Stimulated activated CD4-positive, alpha-beta T cell treated with anti-CD3 and anti-CD28 coated beads, Interleukin-12 subunit alpha, Interleukin-12 subunit beta, amount 100 ng/mL, for 4 hours (primary cell): ENCODE measurements at places on chromosomes 16 and 17.

GRCh38 chr16:89026121-89026612 is 49.2 kb upstream of the CBFA2T3 start:
- DNase-seq: peak; percentile 25

- no peak for DNase-seq
These were observed 13.3 kb upstream of the CNEP1R1 start for GRCh38 chr16:50011707-50012106.

- DNase-seq: no peak
These were observed 21.3 kb downstream of the SCNN1B start for GRCh38 chr16:23323224-23324030.

DNA sequence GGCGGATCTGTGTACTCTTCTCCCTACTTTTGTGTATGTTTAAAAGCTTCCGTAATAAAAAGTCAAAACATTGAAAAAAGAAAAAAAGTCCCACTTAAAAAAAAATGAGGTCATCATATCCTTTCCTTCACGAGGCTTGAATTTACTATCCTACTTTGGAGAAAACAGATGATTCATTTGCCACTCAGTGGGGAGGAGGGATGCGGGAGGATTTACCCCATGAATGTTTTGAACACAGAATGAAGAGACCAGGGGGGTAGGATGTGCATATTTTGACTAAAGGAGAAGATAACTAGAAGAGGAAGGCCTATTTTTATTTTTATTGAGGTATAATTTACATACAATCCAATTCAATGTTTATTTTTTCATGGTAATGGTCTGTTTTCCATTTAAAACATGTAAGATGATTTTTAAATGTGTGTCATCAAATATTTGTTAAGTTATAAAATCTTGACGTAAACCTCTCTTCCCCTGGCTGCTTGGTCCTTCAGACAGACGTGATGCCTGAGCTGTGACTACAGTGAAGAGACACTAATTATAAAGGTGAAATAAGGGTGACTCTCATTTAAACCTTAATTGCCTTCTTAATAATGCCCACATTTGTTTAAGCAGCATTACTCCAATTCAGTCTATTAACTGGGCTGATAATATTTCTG is 135.4 kb upstream of the AXIN2 start:
- no peak for DNase-seq

DNA sequence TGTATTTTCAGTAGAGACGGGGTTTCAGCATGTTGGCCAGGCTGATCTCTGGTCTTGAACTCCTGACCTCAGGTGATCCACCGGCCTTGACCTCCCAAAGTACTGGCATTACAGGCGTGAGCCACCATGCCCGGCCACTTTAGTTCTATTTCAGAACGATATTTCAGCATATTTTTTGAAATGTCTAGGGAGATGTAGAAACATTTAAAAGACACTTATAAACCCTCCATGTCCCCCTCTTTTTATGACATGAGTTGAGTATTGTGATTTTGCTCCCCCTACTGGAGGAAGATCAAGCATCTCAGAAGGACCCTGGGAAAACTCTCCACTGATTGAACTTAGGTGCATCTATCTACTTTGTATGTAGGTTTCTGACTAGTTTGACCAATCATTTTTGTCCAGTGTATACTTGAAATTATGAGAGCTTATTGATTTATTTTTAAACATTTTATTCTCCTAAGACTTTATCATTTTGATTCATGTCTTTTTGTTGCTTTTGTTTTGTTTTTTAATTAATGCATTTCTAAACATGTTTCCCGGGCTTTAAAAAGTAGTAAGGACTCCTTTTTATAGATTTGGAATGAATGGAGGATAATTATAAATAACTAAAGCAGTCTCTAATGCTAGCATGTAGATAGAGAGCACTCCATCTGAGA is 105.1 kb downstream of the CHD9 start:
- no peak for DNase-seq

DNA sequence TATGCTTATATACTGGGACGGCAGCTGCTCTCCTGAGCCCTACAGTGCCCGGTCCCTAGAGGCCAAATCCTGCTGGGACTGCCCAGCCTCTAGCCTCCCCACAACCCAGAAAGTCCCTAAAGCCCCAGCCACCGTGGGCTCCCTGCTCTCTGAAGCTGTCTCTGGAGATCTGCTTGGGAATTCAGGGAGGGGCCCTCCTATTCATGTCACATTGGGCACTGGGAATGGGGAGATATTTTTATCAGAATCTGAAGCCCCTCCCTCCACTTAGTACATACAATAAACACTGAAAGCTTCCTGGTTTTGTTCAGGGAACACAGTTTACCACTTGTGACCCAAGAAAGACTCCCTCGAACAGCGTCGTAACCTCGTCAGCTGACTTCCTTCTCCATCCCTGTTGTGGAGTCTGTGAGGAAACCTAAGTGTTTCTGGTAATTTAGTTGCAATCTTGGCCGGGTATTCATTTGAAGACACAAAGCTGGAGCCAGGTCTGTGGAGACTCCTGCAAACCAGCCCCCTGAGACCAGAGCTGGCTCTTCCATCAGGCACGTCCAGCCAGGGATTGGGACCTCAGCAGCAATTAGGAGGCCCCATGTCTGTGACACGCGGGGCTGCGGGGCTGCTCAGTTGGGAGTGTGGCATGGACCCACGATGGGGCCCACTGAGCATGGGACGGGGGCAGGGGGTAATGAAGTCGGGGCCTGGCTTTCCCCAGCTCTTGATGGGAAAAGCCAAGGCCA is 38.5 kb downstream of the PGS1 start:
- DNase-seq: no peak

DNA sequence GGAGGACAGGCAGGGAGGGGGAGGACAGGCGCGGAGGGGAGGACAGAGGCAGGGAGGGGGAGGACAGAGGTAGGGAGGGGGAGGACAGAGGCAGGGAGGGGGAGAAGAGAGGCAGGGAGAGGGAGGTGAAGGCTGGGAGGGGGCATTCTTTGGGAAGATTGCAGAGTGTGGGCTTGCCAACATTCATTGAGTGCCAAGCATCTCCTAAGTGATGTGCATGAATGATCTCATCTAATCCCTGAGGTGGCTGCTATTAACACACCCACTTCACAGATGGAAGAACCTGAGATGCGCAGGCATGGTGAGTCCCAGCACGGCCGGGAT is 58.3 kb downstream of the NT5M start:
- DNase-seq: no peak

DNA sequence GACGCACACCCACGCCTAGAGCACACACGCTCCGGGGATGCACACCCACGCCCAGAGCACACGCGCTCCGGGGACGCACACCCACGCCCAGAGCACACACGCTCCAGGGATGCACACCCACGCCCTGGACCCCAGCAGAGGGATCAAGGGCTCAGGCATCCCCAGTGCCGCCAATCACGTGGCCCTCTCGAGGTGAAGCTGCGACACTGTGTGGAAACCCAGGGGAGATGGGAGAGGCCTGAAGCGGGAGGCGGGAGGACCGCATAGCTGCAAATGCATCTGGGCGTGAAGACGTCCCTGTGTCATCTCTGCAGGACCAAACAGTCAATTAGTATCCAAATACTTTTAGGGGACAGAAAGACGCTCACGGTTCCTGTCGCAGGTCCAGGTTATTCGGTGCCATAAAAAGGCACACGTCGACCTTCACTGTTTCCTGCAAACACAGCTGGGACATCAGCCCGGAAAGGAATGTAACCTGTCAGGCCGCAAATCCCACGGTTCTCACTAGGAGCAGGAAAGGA is 56.4 kb downstream of the TBC1D16 start:
- no peak for DNase-seq

DNA sequence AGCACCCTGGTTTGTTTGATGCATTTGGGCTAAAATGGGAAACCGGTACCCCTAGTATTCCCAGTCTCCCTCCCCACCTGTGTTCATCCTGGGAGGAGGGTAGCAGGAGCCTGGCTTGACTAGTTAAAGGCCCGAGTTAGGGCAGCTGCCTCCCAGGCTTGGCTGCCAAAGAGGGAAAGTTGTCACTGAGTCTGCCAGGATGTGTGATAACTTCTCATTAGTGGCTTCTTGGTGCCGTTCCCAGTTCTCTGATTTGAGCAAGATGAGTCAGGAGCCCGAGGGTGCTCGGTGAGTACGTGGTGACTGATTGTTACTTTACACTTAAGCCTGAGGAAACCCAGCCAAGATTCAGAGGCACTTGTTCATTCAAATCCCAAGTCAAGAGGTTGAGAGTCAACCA is 2.5 kb downstream of the KRT32 start:
- DNase-seq: no peak
